ENCODE measurements at places on chromosomes 13 and 19.

DNA sequence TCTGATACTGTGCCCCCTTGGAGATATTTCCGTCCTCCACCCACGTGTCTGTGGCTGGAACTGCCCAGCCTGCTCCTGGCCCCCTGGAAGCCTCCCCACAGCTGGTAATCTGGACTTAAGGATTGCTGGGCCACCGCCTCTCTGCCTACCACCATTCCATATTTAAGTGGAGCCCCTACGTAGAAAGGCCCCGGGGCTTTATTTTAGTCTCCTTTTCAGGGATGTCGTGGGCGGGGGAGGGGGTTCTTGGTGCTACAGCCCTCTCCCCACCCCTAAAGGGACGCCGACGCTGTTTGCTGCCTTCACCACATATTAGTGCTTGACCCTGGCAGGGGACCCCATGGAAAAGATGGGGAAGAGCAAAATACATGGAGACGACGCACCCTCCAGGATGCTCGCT is 2.7 kb upstream of the NOP53 start:
- DNase-seq = no peak

DNA sequence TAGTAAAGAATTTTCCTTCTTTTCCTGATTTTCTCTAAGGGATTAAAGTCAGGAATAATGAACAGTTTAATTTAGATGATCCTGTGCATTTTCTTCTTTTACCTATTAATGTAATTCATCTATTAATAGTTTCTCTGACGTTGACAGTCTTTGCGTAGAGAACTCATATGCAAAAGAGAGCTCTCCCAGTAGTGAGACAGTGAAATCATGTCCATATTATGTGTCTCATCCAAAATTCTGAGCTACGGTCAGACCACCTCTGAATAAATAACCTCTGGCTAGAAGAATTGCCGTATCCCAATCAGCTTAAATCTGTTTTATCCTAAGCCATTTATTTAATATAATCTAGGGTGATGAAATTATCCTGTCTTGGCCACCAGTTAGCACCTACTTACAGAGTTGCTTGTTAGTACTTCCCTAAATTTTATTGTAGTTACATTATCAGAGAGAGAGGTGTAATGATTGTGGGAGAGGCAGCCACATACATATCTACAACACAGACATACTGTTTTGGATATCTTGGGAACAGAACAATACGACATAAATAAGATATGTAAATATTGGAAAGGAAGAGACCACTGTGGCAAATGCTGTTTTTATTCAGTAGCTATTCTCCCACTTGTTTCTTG is 30.7 kb downstream of the PDS5B start:
- no peak for DNase-seq

- DNase-seq = no peak
Measured at GRCh38 chr13:104584481-104584880, 1518.3 kb upstream of the SLC10A2 start.

DNA sequence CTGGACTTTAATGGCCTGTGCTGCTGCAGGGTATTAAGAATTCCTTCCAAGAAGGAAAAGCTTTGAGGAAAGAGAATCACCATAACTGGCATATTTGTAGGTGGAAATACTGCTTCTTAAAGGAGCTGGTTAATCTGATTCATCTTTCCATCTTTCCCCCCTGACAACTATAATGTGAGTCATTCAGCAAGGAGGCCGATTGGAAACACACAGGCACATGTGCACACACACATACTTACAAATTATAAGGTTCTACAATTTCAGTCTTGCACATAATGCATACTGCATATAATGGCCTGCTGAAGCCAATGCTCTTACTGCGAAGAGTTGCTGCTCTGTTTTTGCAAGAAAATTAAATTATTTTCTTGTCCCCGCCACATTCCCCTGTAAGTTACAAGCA is 78.8 kb upstream of the TPP2 start:
- no peak for DNase-seq

GRCh38 chr13:85080691-85081090 is 718.5 kb downstream of the SLITRK6 start:
- DNase-seq = no peak

DNA sequence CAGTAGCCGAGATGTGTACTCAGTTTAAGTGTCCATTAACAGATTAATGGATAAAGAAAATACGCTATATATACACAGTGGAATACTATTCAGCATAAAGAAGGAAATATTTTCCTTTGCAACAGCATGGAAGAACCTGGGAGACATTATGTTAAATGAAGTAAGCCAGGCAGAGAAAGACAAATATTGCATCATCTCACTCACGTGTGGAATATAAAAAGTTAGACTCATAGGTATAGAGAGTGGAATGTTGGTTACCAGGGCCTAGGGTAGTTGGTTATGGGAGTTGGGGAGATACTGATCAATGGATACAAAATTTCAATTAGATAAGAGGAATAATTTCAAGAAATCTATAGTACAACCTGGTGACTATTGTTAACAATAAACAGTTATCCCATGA is 210.1 kb downstream of the MAB21L1 start:
- no peak for DNase-seq

DNA sequence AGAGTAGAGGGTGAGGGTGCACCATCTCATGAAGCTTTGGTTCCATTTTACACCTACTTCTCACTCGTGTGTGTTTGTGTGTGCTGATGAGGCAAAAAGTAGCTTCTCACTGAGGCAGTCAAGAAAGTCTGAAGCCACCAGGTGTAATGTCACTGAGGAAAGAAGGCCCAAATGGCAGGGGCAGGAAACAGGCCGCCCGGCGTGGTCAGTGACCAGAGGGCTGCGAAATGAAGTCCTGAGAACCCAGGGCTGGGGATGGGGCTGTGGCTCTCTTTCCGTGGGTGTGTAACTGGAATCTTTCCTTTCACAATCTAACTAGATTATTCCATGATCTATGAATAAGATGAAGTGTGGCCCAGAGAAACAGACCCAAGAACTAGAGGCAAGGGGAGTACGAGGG is 25.5 kb upstream of the TFDP1 start:
- no peak for DNase-seq

GRCh38 chr19:45529420-45529785 is 22.1 kb downstream of the VASP start:
- no peak for DNase-seq

- no peak for DNase-seq
Measured at GRCh38 chr13:110760611-110761010, 47.1 kb downstream of the ING1 start.

GRCh38 chr19:49829721-49830120 is 11.6 kb downstream of the MED25 start:
- DNase-seq = no peak

- DNase-seq = no peak
Measured at GRCh38 chr13:38763446-38764381, 76.8 kb downstream of the FREM2 start.

- no peak for DNase-seq
Measured at GRCh38 chr19:49809160-49809940, 3.7 kb downstream of the FUZ start.

GRCh38 chr13:21234526-21234925 is 58.1 kb downstream of the MRPL57 start:
- no peak for DNase-seq

- no peak for DNase-seq
Measured at GRCh38 chr19:13206587-13206986, 56.4 kb downstream of the IER2 start.

DNA sequence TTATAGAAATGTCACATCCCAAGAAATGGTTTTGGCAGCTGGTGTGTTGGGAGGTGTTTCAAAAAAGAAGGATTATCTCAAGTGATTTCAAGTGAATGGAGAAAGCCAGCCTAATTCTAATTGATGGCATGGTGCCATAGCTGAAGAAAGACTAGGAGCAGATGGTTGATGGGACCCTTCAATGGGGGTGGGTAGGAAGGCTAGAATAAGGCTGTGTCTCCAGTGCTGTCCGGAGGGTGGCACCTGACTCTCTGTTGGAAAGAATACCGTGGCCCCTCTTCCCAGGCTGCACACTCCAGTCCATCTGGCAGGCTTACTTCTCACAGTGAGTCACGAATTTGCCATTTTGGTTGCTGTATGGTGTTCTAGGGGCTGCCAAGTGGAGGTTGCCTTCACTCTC is 51.0 kb upstream of the GPR12 start:
- DNase-seq = no peak

- DNase-seq = peak; percentile 98
Measured at GRCh38 chr19:45091031-45091923, 1.7 kb upstream of the PPP1R37 start.

- no peak for DNase-seq
Measured at GRCh38 chr19:40270362-40271089, 14.6 kb downstream of the AKT2 start.

- no peak for DNase-seq
Measured at GRCh38 chr19:51135004-51135403, 7.1 kb upstream of the SIGLEC7 start.

- no peak for DNase-seq
Measured at GRCh38 chr19:38055010-38055409, 148.0 kb downstream of the SIPA1L3 start.

DNA sequence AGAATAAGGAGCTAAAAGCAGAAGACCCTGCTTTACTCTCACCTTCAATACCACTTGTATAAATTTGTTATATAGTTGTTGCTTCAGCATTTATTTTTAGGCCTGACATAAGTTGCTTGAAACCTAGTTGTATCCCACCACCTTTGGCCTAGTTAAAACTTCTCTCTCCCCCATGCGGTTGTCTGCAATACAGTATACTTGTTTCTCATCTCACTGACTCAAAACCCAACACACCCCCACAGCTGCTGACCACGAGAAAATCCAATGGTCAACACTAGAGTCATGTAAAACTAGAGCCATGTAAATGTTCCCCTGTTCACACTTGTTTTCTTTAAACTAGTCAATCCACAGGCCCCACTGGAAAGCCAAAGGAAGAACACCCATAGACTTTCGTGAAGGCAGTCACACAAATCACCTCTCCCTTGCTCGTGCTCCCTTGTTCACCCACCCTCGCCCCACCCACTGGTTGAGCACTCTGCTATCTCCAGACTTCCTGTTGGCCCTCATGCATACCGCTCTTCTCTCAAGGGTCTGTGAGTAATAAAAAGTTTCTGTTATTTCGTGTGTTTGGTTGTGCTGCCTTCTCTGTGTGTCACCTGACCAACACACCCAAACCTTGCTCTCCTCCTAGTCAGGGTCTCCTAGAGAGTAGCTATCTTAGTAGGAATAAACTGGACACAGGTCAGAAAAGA is 12.9 kb upstream of the CCDC169 start:
- no peak for DNase-seq
